ENCODE measurements at places on chromosomes 7 and 10.

DNA sequence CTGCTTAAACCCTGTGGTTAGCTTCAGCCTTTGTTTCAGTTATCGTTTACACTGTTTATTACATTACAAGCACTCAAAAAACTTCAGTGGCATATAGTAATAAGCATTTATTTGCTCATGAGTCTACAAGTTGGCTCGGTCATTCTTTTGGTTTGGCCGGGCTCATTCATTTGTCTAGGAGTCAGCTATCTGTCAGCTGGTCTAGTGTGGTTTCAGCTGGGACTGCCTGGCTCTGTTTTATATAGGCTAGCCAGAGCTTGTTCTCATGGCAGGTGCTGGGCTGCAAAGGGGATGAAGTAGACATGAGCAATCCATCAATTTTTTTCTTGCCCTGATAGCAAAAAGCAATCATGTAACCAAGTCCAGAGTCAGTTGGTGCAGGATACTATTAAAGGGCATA lies 103.6 kb downstream of the MKLN1 start:
- no peak for DNase-seq

GRCh38 chr7:141014125-141014523 lies 628 bp downstream of the MRPS33 start:
- DNase-seq = no peak

DNA sequence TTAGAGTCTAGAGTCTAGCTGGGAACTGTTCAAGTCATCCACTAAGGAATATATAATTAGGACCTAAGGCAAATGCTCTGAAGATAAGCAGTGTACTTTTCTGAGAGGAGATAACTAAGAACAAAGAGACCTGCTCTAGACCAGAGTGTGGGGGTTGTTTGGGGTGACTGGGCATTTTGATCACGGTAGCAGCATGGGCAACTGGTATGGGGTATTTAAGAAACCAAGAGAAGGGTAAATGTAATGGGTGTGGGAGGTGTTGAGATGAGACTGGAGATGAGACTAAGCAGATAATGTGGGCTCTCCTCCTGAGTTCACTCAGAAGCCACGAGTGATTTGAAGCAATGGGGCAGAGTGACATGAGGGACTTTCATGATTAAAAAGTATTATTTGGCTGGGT lies 1082.9 kb downstream of the GATA3 start:
- no peak for DNase-seq

GRCh38 chr10:132612571-132613504 lies 75.3 kb downstream of the INPP5A start:
- DNase-seq = no peak

DNA sequence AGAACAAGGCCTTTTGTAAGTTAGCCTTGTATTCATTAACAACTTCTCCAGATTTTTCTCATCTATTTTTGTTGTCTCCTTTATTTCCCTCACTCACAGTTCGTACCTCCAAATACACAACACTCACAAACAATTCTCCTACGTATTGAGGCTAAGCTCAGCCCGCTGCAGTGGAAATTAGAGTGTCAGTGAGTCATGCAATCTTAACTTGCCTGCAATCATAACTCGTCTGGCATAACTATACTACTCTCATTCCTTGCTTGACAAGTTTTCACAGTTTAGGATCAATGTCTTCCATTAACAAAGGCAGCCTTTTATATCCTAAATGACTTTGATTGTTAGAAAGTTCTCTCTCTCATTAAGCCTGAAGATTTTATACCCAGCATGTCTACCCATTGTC lies 23.8 kb downstream of the TMEM196 start:
- no peak for DNase-seq

DNA sequence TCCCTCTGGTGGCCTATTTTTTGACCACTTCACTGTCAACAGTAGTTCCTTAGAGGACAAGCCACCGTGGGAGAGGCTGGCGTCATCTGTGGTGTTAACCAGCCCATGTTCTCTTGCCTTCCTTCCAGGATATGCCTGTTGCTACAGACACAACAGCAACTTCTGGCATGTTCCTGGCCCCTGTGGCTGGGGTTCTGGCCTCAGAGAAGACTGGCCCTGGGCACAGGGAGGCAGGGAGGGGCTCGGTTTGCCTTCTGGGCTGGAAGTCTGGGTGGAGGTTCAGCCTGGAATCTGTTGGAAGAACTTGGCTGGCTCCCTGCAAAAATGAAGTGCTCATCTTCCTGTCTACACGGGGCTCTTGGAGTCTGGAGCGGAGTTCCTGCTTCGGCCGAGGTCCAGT lies 25.7 kb downstream of the GOLGA7B start:
- DNase-seq = no peak

DNA sequence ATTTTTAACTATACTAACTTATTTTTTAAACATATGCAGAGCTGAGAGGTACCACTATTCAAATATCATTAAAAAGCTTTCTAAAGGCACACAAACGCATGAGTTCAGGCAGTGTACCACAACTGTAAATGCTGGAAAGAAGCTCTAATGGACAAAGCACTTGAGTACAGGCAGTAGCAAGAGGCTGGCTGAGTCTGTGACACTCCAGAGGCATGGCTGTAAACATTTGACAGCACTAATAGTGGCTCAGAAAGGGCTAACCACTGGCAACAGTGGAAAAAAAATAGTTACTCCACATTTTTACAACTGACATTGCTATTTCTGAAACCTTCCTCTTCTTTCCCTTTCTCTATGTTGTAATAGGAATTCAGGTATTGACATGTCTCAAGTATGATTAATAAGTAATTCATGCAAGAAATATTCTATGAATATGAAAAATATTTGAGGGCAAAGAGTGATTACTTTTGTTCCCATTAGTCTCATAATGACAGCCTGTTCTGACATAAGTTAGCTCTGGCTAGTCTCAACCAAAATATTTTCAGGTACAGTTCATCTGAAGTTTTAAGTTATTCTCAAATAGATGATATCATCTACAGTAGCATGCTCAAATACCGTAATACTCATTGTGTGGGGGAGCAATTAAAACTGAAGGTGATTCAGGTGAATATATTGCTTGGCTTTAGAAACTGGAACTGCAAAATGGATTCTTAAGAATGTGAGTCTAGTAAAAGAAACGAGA lies 324.0 kb upstream of the POT1 start:
- DNase-seq = no peak

GRCh38 chr7:38321515-38321944 lies 48.1 kb upstream of the TARP start:
- DNase-seq = no peak

DNA sequence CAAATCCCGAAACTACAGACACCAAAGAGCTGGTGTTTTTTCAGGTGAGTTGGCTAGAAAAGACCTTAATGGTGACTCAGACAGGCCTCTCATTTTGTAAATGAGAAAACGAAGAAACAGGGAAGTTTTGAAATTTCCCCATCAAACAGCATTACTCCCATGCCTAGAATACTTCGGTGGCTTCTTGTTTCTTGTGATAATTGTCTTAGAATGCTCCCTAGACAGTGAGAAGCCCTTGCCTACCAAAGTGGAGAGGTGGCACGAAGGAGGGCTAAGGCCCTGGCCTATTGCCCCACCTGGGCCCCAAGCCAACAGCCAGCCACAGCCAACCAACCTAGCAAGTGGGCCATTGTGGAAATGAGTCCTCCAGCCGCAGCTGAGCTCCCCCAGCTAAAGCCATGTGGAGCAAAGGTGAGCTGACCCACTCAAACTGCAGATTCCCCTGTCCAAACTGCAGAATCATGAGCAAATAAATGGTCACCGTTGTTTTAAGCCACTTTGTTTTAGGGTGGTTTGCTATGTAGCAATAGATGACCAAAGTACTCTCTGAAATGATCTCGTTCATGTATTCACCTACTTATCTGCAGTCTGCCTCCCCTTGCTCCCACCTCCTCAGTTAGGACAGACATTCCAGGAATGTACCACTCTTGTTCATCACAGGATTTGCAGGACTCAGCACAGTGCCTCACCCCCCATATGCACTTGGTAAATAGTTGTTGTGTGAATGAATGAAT lies 97.7 kb upstream of the FGFR2 start:
- DNase-seq = no peak

- DNase-seq = no peak
Observed at GRCh38 chr10:96591946-96592345, 5.1 kb upstream of the TM9SF3 start.

DNA sequence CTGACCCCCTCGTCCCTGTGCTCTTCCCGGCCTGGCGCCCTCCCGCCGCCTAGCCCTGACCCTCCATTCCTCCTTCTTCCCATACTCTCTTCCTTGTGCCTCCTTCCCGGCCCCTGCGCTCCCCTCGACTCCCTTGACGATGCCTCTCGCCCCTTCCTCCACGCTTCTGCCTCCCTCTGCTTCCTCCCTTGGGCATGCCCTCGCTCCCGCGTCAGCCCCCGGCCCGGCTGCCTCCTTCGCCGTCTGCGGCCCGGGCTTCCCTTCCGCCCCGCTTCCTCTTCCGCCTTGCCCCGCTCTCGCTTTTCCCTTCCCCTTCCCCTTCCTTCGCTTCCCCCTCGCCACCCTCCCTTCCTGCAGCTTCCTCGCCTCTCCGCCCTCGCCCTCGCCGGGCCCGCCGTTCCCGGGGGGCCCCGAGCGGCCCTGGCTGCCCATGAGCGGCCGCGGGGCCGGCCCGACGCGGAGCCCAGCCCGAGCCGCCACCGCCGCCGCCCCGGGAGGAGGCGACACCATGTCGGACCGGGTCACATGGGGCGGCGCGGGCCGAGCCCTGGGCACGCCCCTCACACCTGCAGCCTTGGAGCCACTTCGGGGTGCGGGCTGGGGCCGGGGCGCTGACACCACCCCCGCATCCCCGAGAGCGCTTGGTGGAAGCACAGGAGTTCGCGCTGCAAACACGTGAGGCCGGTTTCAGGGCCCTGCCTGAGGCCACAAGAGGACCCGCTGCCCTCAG lies at the start of gene FBXW4:
Gene FBXW4, minus strand, starts transcription at position 497 of the 730 bp plus-strand sequence. Its CDS starts 65 bp downstream, at position 432.
- DNase-seq = no peak

- DNase-seq = no peak
Observed at GRCh38 chr7:151051108-151051507, 2.8 kb downstream of the ASIC3 start.

DNA sequence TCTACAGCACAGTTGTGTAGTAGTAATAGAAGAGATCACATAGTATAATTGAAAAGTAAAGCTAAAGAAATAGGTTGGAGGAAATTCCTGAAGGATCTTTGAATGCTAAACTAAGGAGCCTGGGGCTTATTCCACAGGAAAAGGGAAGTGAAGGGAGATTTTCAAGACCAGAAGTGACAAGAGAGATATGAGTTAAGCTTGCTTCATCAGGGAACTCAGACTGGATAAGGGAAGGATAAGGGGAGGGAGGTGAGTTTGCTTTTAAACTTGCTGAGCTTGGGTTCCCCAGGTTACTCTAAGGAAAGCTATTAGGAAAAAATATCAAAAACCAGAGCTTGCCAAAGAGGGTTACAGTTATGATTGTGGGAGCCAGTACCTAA lies 182.4 kb downstream of the RAPGEF5 start:
- no peak for DNase-seq

DNA sequence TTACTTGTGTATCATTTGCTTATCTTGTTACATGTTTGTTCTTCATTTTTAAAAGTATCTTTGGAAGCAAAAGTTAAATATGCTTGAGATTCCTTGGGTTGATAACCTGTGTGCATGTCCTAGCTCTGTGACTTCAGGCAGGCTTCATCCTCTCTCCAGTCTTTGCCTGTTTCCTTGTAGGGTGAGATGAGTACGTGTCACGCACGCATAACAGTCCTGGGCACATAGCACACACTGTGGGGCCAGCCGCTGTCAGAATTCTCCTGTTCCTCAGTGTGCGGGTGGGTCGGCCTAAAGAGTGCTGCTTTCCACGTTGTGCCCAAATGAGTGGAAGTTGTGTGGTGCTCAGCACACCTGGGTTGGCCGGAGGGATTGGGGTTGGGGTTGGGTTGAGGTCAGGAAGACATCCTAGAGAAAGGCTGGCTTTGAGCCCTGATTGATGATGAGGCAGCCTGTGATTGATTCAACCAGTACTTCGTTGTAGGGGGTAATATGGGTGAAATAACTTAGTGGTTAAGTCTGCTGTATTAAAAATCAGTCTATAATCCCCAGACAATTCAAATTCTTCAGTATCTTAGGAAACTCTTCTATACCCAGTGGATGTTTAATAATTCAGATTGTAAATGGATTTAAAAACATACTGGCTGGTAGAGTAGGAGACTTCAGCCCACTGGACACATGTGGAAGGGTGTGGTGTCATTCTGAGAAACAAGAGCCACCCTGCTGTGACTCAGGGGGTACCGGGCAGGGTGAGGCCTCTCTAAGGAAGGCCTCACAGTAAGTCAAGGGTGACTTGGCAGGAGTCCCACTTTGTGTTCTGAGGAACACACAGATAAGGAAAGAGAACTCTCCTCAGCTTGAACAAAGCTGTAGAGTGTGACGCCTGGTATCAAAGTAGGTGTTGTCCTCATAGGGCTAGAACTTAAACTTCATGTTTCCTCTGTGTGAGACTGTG lies 54.8 kb downstream of the DAGLB start:
- DNase-seq = no peak

- no peak for DNase-seq
Observed at GRCh38 chr7:39667341-39667923, 44.1 kb downstream of the RALA start.

DNA sequence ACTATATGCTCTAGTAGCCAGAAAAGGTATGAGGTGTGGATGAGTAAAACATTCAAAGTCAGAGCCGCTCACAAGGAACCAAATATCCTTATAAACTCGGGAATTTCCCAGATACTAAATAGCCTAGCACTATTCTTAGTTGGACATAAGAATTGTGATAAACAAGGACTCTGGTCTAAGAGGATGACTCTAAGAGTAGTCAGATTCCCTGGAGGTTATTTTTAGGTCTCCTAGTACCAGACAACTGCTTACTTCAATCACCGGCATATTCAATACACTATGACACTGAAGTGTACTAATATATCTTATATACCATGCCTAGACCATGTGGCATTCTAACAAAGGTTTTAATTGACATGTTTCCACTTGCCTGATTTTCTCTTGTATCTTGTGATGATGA lies 56.5 kb downstream of the LMBR1 start:
- no peak for DNase-seq

DNA sequence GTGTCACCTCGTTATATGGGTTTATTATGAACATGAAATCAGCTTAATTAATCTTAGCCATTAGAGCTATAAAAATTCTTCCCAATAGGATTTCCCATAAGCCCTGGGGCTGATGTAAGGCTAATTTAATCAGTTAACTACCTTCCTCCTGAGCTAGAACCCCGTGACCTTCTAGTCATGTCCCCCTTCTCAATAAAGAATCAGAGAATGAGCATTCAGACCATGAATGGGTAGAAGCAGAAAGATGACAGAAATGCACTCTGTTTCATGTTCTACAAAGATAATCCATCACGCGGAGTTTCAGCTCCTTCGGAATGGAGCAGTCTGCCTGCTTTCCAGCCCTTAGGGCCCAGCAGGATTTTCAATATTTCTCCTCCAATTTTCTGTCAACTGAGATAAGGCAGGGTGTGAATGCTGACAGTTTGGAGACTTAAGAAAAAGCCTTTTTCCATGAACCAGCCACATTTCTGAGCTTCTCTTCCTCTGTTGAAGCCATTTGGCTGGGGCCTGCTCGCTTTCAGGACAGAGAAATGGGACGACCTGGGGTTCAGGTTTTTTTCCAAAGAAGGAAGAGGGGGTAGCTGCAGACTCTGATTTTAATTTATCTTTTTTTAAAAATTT lies 211.0 kb downstream of the NEBL start:
- no peak for DNase-seq

- no peak for DNase-seq
Observed at GRCh38 chr7:98110249-98111022, 3.8 kb downstream of the LMTK2 start.

- no peak for DNase-seq
Observed at GRCh38 chr10:128843972-128844371, 623.1 kb upstream of the MGMT start.

All from iPS DF 6.9 (cell line).